PC-9 (cell line): ENCODE measurements at places on chromosomes 6 and 20.

DNA sequence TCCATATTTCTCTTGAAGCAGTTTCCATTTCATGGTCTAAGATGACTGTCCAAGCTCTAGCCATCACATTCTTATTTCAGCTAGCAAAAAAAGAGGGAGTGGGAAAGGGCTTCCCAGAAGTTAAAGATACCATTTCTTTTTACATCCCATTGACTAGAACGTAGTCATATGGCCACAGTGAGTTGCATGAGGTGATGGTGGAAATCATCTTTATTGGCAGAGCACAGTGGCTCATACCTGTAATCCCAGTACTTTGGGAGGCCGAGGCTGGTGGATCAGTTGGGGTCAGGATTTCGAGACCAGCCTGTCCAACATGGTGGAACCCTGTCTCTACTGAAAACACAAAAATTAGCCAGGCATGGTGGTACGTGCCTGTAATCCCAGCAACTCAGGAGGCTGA lies 99.6 kb downstream of the ISM1 start:
- no peak for DNase-seq

- DNase-seq, result no peak
Measured at GRCh38 chr6:34339432-34339831, 53.0 kb downstream of the NUDT3 start.

- no peak for DNase-seq
Measured at GRCh38 chr6:105884011-105884410, 202.1 kb upstream of the PRDM1 start.

DNA sequence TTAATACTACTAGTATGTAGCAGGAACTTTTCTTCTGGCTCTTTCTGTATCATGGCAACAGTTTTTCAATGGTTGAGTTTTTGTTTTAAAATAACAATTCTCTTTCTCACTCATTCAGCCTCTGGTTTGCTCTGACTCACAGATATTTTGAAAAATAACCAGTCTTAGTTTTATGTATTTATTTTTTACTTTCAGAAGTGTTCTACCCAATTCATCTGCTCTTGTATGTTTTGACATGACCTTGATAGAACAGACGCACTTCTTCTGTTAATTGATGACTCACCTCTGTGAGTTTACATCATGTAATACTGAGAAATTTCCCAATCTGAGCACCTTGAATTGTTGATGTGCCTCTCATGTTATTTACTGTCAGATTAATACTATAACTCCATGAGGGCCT lies 178.9 kb downstream of the SASH1 start:
- no peak for DNase-seq

GRCh38 chr6:15044146-15044882 lies 201.6 kb upstream of the JARID2 start:
- no peak for DNase-seq
